Fibroblast of skin of back (primary cell): ENCODE measurements at places on chromosomes 1 and 21.
A peak's percentile ranks its signal among the peaks of the same experiment; 100 is the strongest.

DNA sequence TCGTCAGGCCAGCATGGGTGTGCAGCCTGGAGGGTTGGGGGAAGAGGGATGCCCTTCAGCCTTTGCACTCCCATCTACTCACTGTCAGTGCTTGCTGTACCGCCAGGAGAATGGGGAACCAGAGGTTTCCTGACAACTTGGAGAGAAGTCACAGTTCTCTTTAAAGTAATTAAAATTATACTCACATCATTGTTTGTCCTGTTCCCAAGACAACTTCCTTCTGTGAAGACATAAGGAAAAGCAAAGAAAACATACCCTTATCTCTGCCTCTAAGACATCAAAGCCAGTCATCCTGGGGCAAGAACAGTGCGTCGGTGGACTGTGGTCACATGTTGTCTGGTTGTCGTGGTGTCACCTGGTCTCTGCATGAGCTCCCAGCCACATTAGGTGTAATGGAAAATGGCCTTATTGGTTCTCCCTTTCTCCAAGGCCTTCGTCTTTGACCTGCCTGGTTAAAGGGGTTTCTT is 17.6 kb downstream of the TRAF5 start:
- DNase-seq, result no peak

- DNase-seq, result no peak
Observed at GRCh38 chr1:230793463-230793745, 46.2 kb downstream of the CAPN9 start.

DNA sequence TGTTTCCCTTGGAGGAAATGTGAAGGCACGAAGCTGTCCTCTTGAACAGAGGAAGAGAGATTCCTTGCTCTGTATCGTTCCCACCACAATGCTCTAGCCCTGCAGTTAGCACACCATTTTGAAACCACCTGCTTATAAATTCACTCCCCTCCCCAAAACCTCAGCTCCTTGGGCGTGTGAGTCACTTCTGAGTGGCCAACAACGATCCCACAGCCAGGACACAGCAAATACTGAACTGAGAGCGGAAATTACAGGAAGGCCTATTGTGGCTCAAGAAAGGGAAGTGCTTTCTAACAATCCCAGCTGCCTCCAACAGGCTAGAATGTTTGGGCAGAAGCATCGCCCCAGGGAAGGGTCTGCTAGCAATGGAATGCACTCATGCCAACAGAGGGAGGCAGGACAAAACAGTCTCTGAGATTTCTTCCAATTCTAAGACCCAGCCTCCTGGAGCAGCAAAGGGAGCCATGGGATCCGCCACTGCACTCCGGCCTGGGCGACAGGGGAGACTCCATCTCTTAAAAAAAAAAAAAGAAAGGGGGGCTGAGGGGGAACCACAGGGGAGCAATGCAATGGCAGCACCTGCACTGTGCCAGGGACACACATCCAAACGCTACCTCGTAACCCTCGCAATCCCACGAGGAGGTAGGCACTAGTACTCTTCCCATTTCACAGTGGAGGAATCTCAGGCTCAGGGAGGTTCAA is 1.9 kb downstream of the TMEM53 start:
- DNase-seq, result peak; percentile 32

DNA sequence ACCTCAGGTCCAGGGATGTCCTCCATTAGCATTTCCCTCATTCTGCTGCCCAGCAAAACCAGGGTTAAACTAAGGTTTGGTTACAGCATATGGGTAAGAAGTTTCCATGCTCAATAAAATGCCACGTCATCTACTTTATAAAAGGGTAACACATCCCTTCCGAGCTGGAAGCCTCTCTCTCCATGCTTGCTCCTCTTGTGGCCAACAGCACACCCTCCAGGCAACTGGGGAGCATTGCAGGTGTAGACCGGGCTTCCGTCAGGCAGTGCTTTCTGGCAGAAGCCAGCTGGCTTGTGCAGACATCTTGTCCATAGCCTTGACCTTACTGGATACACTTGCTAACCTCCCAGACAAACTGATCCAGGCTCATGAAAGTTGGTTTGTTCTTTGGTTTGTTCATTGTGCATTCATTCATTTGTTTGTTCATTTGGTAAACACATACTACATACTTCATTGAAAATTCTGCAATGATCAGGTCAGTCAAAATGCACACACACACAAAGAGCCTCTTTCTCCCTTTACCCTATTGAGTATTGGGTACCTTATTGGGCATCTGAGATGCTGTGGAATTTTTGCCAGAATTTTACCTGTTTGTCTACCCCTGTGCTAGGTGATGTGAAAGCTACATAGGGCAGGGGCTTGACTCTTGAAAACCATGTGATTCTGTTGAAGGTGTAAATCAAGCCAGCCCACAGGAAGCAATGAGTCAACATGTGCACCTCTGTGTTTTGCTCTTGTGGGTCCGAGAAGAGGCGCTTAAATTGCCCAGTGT is 422.8 kb downstream of the CAMTA1 start:
- DNase-seq, result peak; percentile 58

- DNase-seq, result no peak
Observed at GRCh38 chr1:28521502-28522164, 15.8 kb downstream of the RCC1 start.

DNA sequence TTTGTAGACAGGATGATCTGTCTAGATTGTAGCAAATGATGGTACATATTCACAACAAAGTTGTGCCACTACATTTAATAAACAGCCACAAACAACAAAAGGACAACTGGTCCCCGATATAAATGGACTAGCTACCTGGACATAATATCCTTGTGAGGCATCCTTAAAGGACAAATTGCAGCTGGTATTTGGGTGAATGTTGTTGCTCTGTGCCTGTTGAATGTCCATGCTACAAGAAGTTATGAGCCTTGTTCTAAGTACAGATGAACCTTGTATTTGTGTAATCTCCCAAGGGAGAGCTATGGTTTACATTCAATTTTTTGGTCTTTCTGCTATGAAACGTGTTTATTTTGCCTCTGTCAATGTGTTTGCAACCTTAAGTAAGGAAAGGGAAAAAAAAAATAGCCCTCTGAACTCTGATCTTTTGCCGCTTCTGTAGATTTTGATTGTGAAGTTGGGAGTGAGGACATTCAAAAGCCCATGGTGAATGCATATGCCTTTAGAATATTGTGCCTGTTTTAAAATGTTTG is 26.5 kb downstream of the SFT2D2 start:
- DNase-seq, result no peak

GRCh38 chr1:67429528-67430357 is 459 bp downstream of the SERBP1 start:
- DNase-seq, result peak; percentile 33

GRCh38 chr1:202155478-202156021 is 4.9 kb downstream of the PTPN7 start:
- DNase-seq, result peak; percentile 24

- DNase-seq, result no peak
Observed at GRCh38 chr1:101220906-101221305, 15.9 kb upstream of the S1PR1 start.

DNA sequence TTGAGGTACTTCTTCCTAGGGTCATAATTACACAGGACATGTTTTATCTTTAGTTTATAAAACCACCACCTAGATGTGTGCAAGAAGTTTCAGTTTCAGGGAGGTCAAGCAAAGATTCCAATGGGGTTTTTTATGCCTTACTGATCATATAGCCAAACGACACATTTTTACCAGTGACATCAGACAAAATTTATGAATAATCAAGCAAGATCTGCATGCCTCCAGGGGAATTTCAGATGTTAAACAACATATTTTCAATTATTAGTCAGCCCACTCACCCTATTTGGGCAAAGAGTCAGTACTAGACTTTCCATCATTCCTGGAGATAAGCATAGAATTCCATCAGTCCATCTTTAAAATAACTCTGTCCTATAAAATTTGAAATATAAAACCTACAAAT is 867.4 kb downstream of the KCNT2 start:
- DNase-seq, result peak; percentile 91
